ENCODE measurements at places on chromosomes 2 and 18.

GRCh38 chr2:239002954-239003623 is 155.2 kb downstream of the TWIST2 start:
- no peak for DNase-seq

GRCh38 chr2:45851576-45852304 is 200.3 kb downstream of the PRKCE start:
- DNase-seq, result no peak

- DNase-seq, result no peak
Observed at GRCh38 chr18:48548011-48548771, 9.4 kb downstream of the CTIF start.

GRCh38 chr2:171319164-171319810 is 114.5 kb downstream of the METTL8 start:
- no peak for DNase-seq

- DNase-seq, result no peak
Observed at GRCh38 chr18:13430663-13431062, 212.1 kb downstream of the LDLRAD4 start.

GRCh38 chr2:109439390-109439786 is 174.4 kb downstream of the SEPTIN10 start:
- DNase-seq, result no peak

- no peak for DNase-seq
Observed at GRCh38 chr2:166240387-166241313, 112.8 kb upstream of the SCN1A start.

GRCh38 chr2:217107480-217107879 is 247.6 kb upstream of the TNP1 start:
- no peak for DNase-seq

DNA sequence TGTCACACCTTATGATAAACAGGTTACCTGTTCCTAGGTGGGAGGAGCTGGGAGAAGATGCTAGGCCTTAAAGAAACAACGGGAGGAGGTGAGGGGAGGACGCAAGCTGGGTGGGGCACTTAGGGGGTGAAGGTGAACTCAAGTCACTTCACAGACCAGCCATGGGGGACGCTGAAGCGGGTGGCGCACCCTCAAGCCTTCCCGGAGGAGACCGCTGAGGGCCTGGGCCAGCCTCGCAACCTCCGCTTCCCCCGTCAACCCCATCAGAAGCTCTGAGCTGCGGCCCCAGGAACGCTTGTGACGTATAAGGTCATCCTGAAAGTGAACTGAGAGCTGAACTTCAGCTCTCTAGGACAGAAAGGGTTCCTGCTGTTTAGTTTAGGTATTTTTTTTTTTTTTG is 133.5 kb downstream of the MBP start:
- DNase-seq, result no peak

GRCh38 chr2:76599732-76600368 is 889.1 kb upstream of the GCFC2 start:
- no peak for DNase-seq

- DNase-seq, result no peak
Observed at GRCh38 chr2:43458014-43458628, 137.7 kb downstream of the THADA start.

DNA sequence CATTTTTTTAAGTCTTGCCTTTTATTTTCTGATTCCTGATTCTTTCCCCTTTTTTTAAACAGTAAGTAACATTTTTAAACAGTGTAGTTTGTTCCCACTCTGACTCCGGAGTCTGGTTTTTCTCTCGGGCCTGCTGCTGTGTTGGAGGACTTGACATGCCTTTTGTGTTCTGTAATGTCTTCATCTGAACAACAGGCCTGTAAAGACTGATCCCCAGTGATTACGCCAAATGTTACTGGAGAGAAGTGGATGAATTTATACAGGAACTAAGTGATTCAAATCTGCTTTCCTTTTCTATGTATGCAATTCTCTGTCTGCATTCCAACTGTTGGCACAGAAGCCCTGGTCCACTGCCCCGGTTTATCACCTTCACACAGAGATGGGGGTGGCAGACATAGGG is 54.3 kb upstream of the RMDN2 start:
- DNase-seq, result no peak

DNA sequence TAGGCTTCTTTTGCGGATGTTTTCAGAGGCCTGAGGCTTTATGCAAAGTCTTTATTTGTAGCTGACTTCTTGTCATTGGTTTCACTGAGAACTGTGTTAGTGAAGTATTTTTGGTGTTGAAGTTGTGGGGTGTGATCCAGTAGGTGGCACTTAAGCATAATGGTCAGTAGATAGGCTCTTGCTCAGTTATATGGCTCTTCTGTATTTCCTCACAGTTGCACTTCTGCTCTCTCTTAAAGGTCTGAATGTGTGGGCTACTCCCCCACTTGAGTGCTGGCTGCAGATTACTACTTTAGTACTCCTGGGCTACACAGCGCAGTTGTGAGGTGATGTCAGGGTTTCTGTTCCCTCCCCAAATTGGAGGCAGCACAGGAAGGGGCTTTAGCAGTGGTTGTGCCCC is 133.8 kb upstream of the SCN7A start:
- DNase-seq, result no peak

GRCh38 chr18:43665105-43665788 is 388.0 kb upstream of the SYT4 start:
- DNase-seq, result no peak

GRCh38 chr18:55458456-55459203 is 129.4 kb downstream of the TCF4 start:
- DNase-seq, result no peak

- DNase-seq, result no peak
Observed at GRCh38 chr2:8558956-8559355, 122.9 kb upstream of the ID2 start.

GRCh38 chr18:8121942-8122480 is 487.2 kb upstream of the RAB12 start:
- no peak for DNase-seq

GRCh38 chr2:24088821-24089359 is 4.3 kb upstream of the TP53I3 start:
- no peak for DNase-seq

GRCh38 chr2:202495230-202495604 is 119.1 kb downstream of the BMPR2 start:
- no peak for DNase-seq

Measured in cortex of kidney (tissue), 1 donor.